ENCODE measurements at places on chromosomes 16 and 17. TPM values are rescaled to one million over a fixed set of nuclear protein-coding genes. Genes with fewer than 3 reads are reported as not detected.

The HSD17B1 gene
- total RNA-seq: 0.66 TPM

The ABCC3 gene
- 1.3 TPM for total RNA-seq

The SLC5A10 gene
- not detected for total RNA-seq

DNA sequence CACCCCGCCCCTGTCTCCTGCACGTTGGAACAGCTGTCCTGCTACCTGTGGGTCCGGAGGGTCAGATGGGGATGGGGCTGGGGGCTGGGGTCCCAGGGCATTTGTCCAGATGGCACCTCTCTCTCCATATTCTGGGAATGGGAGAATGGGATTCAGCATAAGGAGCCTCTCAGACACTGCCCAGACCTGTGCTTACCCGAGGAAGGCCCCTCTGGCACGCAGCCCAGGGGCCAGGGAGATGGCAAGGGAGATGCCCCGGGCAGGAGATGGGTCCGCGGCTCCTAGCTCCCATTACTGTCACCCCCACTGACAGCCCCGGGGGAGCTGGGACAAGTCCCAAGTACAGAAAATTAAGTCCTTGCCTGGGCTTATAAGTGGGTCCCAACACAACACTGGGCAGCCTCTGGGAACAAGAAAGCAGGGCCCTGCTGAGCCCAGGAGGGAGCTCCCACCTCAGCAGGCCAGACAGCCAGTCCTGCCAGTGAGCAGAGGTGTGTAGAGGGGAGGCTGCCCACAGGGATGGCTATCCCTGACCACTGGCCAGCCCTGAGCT is 1.8 kb downstream of the VASN start:
- no peak for DNase-seq

DNA sequence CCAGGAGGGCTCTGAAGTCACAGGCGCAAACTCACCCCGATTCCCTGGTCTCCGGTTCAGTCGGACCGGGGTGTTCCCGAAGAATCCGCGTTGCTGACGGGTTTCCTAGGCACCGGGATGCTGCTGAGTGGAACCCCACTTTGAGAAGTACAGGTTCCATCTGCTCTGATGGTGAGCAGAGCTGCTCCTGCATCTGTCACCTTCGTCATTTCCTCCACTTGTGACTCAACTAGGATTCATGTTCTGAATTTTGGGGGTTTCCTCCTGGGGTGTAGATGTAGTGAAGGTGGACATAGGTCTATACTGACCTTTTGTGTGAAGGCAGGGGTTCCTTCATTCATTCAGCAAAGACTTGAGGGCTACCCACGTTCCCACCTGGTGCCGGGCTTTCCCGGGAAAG is 25.0 kb downstream of the LGALS3BP start:
- no peak for DNase-seq

DNA sequence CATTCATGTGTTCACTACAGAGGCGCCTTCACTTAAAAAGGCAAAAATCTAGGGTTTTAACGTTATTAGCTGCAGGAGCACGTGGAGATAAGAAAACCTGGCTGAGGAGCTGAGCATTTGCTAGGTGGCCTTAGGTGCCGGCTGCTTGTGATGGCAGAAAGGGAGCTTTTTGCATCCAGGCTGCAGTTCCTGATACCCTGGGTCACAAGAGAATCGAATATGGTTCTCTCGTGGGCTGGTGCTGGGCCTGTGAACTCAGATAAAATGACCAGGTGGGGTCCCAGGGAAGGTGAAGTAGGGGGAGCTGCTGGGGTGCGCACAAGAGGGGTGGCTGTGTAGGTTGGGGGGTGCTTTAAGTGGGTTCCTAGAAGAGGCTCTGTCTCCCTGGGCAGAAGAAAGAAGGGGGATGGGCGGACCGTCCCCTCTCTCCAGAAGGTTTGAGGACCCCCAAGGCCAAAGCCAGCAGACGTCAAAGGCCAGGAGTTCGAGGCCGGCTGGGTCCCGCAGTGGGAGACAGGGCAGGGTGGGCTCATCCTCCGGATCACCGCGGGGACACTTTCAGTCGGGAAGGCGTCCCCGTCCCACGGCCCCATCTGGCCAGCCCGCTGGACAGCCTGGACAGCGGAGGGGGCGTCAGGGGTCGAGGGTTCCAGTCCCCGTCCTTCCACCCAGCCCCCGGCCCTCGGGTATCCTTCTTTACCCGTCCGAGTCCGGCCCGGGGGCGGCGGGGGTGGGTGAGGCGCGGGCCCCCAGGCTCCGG is 740 bp upstream of the CMIP start:
- no peak for DNase-seq

All from gastrocnemius medialis (tissue), 4 donors.